COLO829 (cell line): ENCODE measurements at places on chromosomes 11 and 22.

DNA sequence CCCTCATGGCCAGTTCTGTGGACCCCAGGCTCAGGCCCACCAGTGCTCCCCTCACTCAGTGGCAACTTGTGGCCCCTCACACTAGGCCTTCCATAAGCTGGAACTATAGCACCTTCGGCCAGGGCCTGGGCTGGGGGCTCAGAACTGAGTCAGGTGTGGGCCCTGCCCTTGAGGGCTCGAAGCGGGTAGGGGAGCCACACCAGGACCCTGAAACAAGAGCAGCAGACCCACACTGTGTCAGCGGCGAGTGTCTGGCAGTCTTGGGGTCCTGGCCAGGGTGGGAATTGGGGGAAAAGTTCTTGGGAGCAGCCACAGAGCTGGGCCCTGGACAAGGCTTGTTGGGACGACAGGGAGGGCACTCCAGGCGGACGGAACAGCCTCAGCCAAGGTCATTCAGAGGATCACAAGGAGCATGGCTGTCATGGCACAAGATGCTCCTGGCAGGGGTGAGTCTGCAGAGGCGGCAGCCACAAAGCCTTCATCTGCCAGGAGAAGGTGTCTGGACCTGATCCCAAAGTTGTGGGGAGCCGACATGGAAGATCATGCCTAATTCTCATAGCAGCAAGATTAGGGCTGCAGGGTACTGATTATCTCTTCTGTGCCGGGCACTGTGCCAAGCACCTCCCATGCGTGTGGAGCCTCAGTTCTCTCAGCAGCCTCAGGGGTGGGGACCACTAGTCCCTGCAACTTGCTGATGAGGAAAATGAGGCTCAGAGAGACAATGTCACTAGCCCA is 50.7 kb downstream of the SHISAL1 start:
- DNase-seq, result no peak

- no peak for DNase-seq
These were observed 39.7 kb upstream of the TH start for GRCh38 chr11:2211113-2211971.

DNA sequence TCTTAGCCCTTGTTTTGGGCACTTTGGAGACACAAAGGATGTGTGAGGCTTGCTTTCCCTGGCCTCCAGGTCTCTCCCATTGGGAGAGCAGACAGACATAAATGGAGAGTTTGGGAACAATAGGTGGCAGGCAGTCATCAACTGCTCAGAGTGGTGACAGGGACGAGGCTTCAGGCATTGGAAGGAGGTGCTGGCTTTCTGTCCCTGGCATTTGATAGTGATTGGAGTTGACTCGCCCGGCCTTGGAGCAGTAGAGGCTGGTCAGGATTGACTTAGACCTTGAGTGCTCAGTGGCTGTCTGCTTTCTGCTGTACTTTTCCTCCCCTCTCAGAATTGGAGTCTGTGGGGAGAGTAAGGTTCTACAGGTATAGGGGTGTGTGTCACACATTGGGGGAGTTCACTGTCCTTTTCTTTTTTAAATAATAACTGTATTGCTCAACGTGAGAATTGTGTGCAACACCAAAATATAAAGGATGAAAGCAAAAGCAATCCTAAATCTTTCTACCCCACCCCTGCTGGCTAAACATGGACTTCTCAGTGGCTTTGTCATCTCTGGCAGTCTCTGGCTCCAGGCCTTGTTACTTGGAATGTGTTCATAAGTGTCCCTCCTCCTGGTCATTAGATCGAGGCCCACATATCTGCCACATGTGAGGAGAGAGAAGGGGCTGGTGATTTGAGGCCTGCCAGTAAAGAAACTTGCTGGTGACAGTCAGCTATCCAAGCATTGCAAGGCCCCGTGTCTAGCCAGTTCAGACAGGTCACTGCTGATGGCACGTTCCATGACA is 21.1 kb downstream of the SHISA8 start:
- no peak for DNase-seq

GRCh38 chr11:81772166-81772565 is 961.5 kb downstream of the FAM181B start:
- no peak for DNase-seq

DNA sequence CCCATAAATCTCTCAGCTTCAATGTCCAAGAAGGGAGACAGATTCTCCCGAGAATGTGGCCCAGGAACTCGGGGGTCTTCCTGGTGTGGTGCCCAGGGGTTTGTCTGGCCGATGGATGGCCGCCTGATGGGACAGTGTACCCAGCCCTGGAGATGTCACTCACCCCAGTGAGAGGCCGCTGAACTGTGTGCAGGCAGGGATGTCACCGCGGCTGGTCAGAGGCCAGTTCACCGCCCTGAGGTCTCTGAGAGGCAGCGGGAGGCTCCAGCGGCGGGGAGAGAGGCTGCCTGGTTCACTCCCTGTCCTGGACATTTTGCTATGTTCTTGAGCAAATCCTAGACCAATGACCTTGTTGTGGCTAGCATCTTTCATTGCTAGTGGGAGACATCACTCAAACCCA is 1349.5 kb downstream of the BRD1 start:
- no peak for DNase-seq

GRCh38 chr11:121129362-121130340 is 28.6 kb downstream of the TECTA start:
- no peak for DNase-seq

DNA sequence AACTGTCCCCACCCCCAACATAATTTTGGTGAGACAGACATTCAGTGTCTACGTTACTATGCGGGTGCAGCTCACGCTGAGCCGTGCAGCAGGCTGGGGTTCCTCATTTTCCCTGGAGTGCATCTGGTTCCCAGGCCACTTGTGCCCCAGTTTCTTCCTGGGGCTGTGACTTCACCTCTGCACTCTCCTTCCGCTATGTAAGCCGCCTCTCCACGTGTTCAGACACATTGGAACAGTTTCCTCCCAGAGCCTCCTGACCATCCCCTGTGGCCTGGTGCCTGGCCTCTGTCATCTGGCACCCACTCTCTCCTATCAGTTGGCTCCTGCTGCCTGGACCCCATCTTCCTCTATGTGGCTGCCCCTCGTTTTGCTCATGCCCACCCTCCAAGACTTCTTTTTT is 46.2 kb upstream of the A4GALT start:
- DNase-seq, result no peak
